ENCODE measurements at places on chromosomes 7 and 10.

- DNase-seq, result no peak
These were observed 31.6 kb upstream of the ETV1 start for GRCh38 chr7:14021069-14021468.

DNA sequence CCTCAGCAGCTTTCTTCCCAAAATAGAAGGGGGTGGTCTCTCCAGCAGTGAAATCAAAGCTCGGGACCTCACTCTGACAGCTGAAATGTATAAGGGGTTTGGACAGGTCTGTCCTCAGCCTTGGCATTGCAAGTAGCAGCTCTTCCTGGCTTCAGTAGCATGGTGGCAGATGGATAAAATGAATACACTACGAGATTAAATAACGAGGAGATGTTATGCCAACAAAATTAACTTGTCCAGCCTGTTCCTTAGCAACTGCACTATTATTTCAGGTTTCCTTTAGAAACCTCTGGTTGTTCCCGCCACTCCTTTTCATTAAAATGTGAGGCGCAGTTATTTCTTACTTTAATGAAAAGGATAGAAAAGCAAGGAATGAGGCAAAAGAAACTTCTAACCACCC lies 24.9 kb downstream of the PRLHR start:
- no peak for DNase-seq

GRCh38 chr7:93036149-93036640 lies 81.6 kb downstream of the SAMD9 start:
- DNase-seq, result no peak

GRCh38 chr10:27959093-27959715 lies 39.7 kb downstream of the ODAD2 start:
- DNase-seq, result no peak

- DNase-seq, result no peak
These were observed 1131.4 kb downstream of the XPNPEP1 start for GRCh38 chr10:108791794-108792474.

GRCh38 chr7:44964384-44964830 lies 14.4 kb downstream of the MYO1G start:
- peak; percentile 15 for DNase-seq

GRCh38 chr7:38535073-38535472 lies 96.1 kb downstream of the AMPH start:
- DNase-seq, result no peak

- DNase-seq, result no peak
These were observed 232.7 kb downstream of the IMMP2L start for GRCh38 chr7:111329367-111330234.
